ENCODE measurements at places on chromosomes 12 and 14.

DNA sequence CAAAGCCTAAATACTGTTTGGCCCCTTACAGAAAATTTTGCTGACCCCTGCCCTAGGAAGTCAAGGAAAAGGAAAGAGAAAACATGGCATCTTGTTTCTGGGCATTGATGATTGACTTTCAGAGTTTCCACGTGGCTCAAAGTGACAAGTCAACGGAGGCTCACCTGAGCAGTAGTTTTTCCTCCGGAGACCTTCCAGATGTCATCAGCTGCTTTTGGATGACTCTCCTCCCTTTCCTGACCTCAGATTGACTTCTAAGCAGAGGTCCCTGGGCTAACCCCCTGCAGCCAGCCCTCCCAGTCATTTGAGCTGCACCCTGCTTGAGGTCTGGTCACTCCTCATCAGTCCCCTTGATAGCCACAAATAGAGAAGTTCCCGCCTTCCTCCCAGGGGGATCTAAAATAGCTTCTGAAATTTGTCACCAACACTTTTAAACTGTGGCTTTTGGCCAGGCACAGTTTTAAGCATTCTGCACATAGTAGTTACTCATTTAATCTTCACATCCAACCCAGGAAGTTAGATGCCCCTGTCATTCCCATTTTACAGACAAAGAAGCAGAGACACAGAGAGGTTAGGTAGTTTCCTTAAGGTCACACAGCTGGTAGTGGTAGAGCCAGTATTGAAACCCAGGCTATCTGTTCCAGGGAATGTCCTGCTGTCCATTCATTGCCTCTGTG is 143.4 kb downstream of the CHST11 start:
- DNase-seq = no peak

DNA sequence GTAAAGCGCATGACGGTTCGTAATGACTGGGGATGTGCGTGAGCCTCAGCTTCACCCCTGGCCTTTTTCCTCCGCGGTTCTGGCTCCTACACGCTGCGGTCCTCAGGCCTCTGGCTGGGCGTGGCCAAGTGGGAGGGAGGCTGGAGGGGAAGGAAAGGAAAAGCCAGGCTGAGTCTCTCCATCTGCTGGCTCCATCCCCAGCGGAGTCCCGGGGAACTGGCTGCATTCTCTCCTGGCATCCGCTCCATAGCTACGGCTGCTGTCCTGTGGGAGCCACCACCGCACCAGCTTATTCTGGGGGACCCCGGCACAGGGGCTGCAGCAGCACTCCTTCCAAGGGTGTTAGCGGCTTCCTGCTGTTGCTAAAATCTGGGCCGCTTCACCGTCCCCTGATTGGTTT is 68.2 kb upstream of the SLC24A4 start:
- no peak for DNase-seq

DNA sequence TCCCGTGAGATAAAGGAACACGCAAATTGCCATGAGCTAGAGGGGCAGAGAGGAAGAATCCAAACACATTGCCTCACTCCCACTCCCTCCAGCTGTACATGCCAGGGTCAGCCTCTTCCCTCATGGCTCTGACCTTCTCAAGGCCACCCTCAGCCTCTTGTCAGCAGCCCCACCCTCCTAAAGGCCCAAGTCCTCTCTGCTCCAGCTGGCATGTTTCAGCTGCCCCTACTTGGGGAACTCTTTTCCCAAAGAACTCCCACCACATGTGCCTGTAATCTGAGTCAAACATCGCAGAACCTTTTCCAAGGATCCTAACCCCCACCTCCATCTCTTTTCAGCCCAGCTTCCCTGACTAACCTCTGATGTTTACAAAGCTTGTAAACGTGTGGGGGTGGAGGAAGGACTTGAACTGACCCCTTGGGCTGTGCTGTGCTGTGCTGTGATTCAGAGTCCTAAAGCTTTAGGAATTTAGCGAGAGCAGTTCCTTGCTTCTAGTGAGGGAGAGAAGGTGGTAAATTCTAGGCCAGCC is 7.3 kb upstream of the CACNB3 start:
- no peak for DNase-seq

GRCh38 chr12:1564067-1564466 is 30.3 kb downstream of the FBXL14 start:
- DNase-seq = no peak

DNA sequence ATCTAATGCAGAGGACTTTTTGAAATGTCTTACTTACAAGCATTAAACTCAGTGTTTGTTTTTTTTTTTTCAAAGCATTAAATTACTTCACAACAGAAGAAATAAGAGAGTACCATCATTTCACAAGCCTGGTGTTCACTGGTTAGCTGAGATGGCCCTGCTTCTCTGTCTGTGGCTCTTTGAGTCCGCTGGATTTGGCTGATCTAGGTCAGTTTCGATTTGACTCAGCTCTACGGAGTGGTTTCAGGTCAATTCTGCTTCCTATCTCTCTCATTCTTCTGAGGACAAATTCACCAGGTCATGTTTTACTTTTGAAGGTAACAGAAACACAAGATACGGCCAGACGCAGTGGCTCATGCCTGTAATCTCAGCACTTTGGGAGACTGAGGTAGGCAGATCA is 1066.1 kb downstream of the FLRT2 start:
- DNase-seq = peak; percentile 4

DNA sequence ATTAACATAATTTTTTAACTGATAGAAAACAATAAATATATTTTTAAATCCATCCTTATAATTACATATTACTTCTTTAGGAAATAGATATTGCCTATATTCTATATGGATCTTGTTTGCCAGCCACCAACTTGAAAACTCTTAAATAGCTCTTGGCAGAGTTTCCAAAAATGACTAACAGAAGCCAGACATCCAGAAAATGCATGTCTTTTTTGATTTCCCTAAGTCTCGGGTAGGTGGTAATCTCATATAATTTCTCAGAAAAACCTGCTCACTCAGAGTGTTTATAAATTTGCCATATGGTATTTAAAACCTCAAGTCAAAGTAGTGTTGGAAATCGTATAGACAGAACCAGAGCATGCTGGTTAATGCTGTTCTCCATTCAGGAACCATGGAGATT is 360.4 kb upstream of the FOXG1 start:
- no peak for DNase-seq

GRCh38 chr14:93035917-93036651 is 79.6 kb downstream of the ITPK1 start:
- DNase-seq = no peak

- DNase-seq = no peak
Measured at GRCh38 chr14:61344437-61345150, 23.2 kb downstream of the PRKCH start.

GRCh38 chr12:53063708-53064612 is 14.1 kb downstream of the TNS2 start:
- DNase-seq = no peak

- DNase-seq = no peak
Measured at GRCh38 chr12:67633024-67633610, 15.4 kb upstream of the DYRK2 start.

DNA sequence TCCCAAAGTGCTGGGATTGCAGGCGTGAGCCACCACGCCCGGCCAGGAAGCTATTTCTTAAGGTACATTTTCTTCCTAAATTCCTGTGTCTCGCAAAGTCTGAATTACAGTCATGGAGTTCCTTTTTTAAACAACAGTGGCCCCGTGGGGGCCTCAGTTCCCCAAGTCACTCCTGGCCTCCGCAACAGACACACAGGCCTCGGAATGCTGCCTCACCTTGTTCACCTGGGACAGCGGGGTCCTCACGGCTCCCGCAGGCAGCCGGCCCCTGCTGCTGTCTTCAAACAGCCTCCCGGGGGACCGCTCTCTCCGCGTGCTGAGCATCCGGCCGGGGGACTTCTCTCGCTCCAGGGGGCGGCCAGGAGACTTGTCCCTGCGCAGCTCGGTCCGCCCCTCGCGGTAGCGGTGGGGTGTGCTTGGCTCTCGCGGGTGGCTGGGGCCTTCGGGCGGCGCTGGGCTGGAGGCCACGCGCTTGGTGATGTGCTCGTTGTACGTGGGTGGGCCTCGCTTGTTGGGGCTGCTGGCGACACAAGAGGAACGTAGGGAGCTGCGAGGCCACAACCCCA is 22.1 kb downstream of the PRKAB1 start:
- no peak for DNase-seq

Measured in GM20000 (cell line).